ENCODE measurements at places on chromosomes 5 and 9.

- no peak for DNase-seq
These were observed 267.6 kb downstream of the SPOCK1 start for GRCh38 chr5:137231540-137231939.

GRCh38 chr5:123305751-123306150, 117.5 kb downstream of the CEP120 start:
- DNase-seq: no peak

DNA sequence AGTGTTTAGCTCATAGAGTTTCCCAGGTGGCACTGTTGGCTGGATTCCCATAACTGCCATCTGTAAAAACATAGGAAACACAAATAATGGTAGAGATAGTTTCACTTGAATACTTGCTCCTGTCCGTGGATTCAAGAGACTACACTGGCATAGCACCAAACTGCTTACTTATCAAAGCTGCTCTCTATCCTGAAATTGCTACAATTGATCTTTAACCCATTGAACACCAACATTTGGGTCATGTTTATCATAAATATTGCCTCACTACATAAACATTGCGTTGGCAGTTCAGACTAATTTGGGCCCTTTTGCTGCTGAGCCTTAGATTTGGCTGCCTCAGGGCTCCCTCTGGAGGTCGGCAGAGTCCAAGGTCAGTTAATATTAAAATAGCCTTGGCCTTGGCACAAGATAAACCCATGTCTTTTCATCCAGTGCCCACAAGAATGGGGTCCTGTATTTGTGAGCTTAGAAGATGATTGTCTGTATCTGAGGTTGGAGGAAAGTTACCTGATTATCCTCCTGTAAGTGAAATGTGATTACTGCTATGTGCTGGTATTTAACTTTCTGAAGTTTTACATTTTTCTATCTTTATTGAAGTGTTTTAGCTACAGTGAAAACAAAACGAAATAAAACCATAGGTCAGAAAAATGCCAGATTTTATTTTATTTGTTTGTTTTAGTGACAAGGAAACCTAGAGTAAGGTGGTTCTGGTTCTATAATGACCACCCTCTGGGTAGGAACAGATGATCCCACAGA, 4.0 kb upstream of the RANBP3L start:
- peak; percentile 65 for DNase-seq

GRCh38 chr5:109387408-109387974, 22.3 kb downstream of the PJA2 start:
- DNase-seq: no peak

GRCh38 chr5:113474100-113474728, 14.0 kb downstream of the MCC start:
- DNase-seq: no peak

DNA sequence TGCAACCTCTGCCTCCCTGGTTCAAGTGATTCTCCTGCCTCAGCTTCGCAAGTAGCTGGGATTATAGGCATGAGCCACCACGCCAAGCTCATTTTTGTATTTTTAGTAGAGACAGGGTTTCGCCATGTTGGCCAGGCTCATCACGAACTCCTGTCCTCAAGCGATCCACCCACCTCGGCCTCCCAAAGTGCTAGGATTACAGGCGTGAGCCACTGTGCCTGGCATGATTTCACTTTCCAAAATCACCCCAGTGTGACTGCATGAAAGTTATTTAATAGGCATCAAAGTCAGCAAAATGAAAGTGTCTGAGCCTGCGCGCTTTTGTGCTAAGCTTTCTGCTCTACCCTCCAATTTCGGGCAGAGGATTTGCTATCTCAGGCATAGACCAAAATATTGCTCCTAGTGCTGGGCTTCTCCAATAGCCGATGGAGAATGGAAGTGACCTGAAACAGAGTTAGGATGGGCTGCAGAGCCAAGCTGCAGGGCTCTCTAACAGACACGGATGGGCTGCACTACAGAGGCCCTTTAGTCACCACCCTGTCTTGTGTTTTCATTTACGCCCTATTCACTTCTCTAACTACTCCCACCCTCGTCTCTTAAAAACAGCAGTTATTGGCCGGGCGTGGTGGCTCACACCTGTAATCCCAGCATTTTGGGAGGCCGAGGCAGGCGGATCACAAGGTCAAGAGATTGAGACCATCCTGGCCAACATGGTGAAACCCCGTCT, 44.3 kb downstream of the RETREG1 start:
- DNase-seq: no peak

DNA sequence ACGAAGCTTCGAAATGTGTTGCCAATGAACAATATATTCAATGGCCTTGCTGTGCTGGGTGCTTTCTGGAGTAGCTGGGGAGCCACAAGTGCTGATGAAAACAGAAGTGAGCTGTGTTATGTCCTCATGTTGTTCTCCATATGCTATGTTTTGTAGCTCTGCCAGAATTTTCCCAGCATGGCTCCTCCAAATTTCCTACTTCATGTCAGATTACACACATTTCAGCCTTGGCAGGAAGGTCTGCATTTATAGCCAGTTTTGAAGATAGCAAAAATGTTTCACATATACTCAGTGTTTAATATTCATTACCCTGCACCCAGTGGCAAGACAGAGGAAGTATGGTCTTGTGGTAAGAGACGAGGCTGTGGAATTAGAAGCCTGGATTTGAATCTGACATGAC, 22.6 kb upstream of the NMUR2 start:
- no peak for DNase-seq

GRCh38 chr5:14416621-14417275, 164.8 kb upstream of the OTULINL start:
- no peak for DNase-seq

GRCh38 chr9:128675382-128675781, 13.6 kb upstream of the SET start:
- no peak for DNase-seq

GRCh38 chr9:114691046-114691955, 9.3 kb upstream of the TEX48 start:
- DNase-seq: no peak

- DNase-seq: peak; percentile 14
These were observed 8.5 kb upstream of the CCDC187 start for GRCh38 chr9:136312436-136312835.

GRCh38 chr9:130175355-130175754, 3.2 kb downstream of the NCS1 start:
- no peak for DNase-seq

- peak; percentile 17 for DNase-seq
These were observed 54.1 kb downstream of the GDA start for GRCh38 chr9:72203205-72203803.

DNA sequence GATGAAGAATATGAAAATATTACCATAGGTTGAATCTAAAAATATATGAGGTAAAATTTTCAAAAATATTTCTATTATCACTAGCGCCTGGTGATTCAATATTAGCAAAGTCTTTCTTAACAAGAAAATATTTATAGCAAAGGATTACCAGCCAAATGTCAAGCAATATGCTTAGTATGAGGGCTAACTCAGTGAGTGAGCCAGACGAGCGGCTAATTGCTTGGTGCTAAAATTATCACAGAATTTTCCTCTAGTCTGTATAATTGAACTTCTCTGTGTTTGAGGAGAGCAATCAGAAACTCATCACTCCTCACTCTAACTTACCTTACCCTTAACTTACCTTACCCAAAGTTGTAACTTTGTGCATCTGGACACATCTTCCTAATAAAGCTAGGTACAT, 304.9 kb upstream of the PRR16 start:
- no peak for DNase-seq

All from hippocampal formation (tissue), 2 donors.